Stimulated activated CD4-positive, alpha-beta T cell treated with anti-CD3 and anti-CD28 coated beads, Interleukin-12 subunit alpha, Interleukin-12 subunit beta, amount 100 ng/mL, for 48 hours (primary cell): ENCODE measurements at places on chromosomes 1 and 21.

- no peak for DNase-seq
Measured at GRCh38 chr1:1763657-1764621, 14.3 kb downstream of the NADK start.

DNA sequence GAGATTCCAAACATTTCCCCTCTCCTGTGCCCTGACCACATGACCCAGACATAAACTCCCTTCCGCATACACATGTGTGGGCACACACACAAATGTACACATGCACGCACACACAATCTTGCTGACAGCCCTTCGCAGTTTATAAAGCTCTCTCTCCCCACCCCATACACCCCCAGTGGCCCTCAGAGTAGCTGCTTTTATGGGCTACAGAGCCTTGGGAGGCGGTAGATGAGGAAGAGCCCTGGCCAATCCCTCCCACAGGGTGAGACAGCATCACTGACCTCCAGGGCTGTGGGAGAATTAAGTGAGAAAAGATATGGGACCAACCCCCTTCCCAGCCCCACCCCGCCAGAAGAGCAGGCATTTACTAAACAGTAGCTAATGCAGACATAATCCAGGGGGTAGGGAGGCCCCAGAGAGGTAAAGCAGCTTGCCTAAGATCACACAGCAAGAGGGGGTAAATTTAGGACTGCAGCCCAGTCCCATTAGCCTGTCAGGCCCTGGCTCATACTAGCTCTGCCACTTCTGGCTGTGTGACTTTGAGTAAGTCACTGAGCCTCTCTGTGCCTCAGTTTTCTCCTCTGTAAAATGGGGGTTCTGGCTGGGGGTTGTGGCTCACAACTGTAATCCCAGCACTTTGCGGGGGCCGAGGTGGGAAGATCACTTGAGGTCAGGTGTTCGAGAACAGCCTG, 5.1 kb downstream of the SDC3 start:
- DNase-seq, result no peak

DNA sequence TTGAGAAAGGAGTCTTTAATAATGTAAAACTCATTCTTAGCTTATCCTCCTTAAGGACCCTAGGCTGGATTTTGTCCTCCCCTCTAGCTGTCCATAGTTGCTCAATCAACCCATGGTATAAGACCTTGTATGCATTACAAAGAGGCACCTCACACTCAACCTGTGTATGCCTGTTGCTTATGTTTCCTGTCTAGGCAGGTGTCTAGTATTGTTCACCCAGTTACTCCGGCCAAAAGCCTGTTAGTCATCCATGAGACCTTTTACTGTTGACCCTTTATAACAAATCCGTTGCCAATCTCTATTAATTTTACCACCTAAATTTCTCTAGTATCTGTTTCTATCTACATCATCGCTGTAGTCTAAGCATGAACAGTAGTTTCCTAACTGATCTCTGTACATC, 3.7 kb downstream of the LYPLAL1 start:
- no peak for DNase-seq

GRCh38 chr1:214213136-214213535, 67.8 kb upstream of the SMYD2 start:
- DNase-seq, result no peak

DNA sequence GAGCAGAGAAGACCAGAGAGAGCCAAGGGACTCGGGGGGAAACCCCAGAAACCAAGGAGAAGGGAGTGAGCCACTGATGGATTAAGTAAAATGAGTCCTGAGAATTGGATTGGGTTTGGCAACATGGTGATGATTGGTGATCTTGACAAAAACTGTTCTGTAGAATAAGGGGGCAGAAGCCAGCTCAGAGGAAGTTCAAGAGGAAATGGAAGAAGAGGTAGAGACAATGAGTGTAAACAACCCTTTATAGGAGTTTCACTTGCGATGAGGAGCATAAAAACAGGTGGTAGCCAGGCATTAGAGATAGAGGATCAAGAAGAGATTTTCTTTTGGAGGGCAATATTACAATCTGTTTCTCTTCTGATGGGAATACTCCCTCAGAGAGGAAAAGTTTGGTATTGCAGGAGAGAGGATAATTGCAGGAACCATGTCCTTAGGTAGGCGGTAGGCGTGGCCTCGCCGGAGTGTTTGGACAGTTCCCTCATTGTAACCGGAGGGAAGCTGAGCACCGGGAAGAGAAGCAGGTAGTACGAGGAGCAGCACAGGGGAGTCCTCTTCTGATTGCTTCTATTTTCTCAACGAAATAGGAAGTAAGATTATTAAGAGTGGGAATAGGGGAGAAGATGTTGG, 68.4 kb upstream of the TENT5C start:
- no peak for DNase-seq

DNA sequence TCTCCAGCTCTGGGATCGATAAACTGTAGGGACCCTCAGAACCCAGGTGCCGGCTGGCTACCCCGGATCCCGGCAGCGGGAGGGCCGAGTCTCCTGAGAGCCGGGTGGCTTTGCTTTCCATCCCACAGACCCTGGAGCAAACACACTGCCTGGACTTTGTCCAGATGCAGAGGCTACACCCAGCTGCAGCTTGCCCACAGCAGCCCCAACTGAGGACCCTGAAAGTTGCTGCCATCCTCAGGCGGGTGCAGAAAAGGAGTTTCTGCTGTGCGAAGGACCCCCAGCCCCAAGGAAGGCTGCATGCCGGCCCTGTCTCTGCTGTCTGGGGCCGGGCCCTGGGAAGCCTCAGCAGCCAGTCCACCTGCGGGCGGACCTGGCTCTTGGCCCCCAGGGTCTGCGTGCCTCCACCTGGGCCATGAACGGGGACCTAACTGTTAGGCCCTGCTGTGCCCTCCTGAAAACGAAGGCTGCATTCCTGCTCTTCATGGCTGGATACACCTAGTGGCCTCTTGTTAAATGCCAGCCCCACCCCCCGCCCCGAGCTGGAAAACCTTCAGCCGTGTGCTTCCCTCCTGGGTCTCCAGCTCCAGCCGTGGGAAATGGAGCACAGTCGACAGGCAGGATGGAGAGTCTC, 97.5 kb upstream of the ARHGEF16 start:
- DNase-seq, result no peak

GRCh38 chr1:76657623-76658022, 209.7 kb upstream of the ST6GALNAC5 start:
- DNase-seq, result no peak

DNA sequence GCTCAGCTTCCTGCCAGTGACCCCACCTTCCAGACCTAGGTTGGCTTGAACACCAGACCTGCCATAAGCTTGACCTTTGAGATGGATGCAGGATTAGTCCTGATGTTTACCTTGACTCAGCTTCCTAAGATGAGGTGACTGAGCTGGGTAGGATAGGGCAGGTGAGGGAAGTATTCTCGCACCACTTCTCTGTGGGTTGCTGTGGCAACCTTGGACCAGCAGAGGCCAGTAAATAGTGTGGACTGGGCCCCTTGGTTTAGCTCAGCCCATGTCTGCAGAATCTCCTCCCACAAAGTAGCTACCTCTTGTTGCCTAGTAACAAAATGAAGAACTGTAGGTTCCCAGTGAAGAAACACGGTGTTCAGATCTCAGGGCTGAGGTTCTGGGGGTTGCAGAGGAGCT, 8.4 kb downstream of the RPS6KA1 start:
- no peak for DNase-seq

- no peak for DNase-seq
Measured at GRCh38 chr1:113747376-113747775, 11.9 kb downstream of the PHTF1 start.

GRCh38 chr1:228921481-228921880, 186.2 kb downstream of the RHOU start:
- no peak for DNase-seq

GRCh38 chr1:215672482-215672881, 105.4 kb downstream of the KCTD3 start:
- no peak for DNase-seq

GRCh38 chr1:7121622-7121988, 336.4 kb downstream of the CAMTA1 start:
- DNase-seq, result no peak

DNA sequence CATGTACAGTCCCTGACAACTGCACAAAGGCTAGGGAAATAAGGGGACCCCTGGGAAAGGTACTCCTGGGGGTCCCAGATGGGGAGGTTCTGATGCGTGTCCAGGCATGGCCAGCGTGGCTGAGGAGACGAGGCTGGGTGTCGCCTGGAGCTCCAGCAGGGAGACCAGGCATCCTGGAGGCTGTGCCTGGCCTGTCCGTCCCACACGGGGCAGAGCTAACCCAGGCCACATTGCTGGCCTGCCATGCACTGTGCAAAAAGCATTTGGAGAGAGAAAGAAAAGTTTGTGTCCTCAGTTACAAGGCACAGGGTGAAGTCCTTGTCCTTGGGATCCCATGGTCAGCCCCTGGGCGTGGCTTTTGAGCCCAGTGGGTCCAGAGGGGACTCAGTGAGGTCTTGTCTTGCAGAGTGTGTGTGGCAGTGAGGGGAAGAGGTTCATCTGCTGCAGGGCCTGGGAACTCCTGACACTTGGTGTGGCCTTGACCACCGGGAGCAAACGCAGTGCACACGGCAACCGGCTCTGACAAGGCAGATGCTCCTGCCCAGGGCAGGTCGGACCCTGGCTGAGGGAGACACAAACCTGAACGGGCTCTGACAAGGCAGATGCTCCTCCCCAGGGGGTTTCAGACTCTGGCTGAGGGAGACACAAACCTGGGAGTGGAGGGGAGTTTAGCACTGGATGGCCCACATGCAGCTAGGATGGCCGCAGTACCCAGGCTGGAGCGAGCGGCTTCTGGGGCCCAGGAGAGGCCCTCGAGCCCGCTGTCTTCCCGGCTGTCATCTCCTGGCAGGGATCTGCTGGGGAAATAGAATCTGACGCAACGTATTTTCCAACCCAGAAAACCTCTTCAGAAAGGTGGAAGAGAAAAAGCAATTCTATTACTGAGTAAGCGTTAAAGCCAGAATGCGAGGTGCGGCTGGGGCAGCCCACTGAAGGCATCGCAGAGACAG, 37.3 kb upstream of the COL18A1 start:
- no peak for DNase-seq

GRCh38 chr1:241507189-241507863, 12.2 kb downstream of the FH start:
- no peak for DNase-seq

GRCh38 chr1:158454537-158454936, 7.1 kb upstream of the OR10K1 start:
- no peak for DNase-seq

DNA sequence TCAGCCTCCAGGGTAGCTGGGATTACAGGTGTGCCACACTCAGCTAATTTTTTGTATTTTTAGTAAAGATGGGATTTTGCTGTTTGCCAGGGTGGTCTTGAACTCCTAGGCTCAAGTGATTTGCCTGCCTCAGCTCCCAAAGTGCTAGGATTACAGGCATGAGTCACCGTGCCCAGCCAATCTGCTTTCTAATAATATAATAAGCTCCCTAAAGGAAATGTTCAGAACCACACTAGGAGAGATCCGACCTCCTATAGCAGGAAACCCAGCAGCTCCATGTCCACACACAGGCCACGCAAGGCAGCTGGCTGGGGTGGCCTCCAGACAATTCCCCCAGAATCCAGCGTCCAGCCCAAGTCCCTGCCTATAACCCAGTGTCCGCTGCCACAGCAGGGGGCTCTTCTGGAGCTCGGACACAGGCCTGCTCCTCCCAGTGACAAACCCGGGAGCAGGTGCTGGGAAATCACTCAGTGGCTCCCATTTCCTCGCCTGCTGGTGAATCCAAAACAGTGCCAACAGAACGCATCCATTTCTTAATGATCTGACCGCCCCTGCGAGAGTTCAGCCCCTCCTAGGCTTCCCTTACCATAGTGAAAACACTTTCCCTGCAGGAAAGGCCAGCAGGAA, 7.5 kb downstream of the RIPK4 start:
- no peak for DNase-seq

DNA sequence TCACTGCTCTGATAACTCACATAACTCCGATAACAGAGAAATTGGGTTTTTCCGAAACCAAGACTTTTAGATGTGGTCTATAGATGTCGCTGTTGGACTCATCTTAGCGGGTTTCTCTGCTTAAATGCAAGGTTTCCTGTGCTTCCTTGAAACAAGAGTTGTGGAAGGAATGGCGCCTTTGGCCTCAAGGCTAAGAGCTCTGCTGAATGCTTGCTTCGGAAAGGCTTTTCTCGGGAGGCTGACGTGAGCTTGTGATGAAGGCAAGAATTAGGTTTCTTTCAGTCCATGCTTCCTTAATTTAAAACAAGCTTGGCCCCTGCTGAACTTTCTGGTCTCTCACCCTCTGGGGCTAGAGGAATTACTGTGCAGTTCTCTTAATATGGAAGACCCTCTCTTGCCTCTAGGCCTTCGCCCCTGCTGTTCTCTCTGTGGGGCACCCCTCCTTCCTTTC, 113.5 kb downstream of the MAP3K21 start:
- DNase-seq, result no peak

- no peak for DNase-seq
Measured at GRCh38 chr1:212612041-212612961, 3.7 kb downstream of the ATF3 start.

GRCh38 chr1:90717665-90718410, 736 bp upstream of the BARHL2 start:
- no peak for DNase-seq

- DNase-seq, result peak; percentile 45
Measured at GRCh38 chr1:153422450-153423068, 6.2 kb downstream of the S100A7A start.

DNA sequence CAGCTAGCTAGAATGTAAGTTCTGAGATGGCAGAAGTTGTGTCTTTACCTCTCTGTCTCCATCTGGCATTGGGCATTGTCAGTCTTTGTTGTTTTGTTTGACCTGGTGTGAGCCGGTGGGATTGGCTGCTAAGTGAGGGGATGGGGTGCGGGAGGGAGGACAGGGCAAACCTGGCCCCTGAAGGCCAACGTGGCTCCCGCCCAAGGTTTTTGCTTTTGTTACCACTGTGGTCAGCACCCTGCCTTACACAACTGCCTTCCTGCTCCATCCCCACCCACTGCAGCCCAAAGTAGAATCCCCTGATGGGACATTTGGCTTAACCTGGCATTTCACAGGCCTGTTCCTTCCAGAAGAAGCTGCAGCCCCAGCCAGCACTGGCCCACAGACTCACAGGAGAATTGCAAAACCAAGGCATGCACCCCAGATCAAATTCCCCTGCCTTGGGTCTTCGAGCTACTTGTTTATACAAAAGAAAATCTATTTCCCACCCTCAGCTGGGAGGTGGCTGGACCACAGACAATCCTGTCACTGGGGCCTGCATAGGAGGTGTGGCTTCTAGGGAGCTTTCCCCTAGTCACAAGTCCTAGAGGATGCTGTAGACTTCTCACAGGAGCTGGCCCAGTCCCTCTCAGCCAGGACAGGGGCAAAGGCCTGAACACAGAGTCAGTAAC, 147.5 kb downstream of the TRABD2B start:
- no peak for DNase-seq

- DNase-seq, result no peak
Measured at GRCh38 chr1:233242827-233243483, 52.6 kb downstream of the PCNX2 start.

- no peak for DNase-seq
Measured at GRCh38 chr1:241658081-241658793, 6.2 kb downstream of the WDR64 start.
